ENCODE measurements at places on chromosomes 3 and 15. TPM values are rescaled to one million over a fixed set of nuclear protein-coding genes. Genes with fewer than 3 reads are reported as not detected.

Gene TMC3
- total RNA-seq: 0.13 TPM

Gene PLD1
- total RNA-seq: 0.21 TPM

Gene KBTBD13
- not detected for total RNA-seq

Gene IQCF5
- total RNA-seq: not detected

Gene STAB1
- total RNA-seq: not detected

- H3K36me3 ChIP-seq: no peaks in the 10 kb centered on the region
- H3K27me3 ChIP-seq: no peaks in the 10 kb centered on the region
- H3K27ac ChIP-seq: no peak overlapping the region
These were observed 342.2 kb downstream of the GBE1 start for GRCh38 chr3:81419228-81419627.

- no peak overlapping the region for H3K27ac ChIP-seq
- no peaks in the 10 kb centered on the region for H3K36me3 ChIP-seq
- DNase-seq: no peak
- no peaks in the 10 kb centered on the region for H3K4me1 ChIP-seq
- no peaks in the 10 kb centered on the region for H3K27me3 ChIP-seq
These were observed 75.6 kb downstream of the MCTP2 start for GRCh38 chr15:94306700-94307650.

DNA sequence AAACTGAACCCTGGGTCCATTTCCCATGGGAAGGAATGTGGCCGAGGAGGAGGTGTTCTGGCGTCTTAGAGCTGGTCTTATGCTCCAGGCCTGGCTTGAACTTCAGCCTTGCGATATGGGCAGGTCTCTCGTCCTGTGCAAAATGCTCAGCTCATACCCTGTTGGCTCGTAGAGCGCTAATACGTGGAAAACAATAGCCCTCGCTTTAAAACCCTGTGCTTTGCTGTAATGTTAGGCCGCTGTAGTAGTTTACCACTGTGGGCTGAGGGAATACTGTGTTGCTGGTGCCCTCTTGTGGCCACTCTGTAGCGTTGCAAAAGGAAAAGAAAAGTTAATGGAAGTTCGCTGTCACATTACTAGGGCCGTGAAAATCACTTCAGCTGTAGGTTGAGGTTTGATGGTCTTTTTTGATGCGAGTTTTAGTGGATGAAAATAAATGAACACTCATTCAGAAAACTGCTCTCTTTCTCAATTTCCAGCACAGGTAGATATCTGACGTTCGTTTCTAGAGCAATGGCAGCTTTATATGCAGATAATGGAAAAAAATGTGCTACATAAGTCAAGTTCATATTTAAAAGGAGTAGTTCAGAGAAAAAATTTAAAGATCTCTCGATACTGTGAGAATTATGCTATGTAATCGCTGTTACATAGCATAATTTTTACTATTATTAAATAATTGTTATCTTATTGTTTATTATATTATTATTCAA, 92.9 kb downstream of the MCTP2 start:
- no peak overlapping the region for H3K4me3 ChIP-seq
- H3K36me3 ChIP-seq: no peaks in the 10 kb centered on the region
- no peaks in the 10 kb centered on the region for H3K4me1 ChIP-seq
- no peaks in the 10 kb centered on the region for H3K27me3 ChIP-seq
- H3K27ac ChIP-seq: no peak overlapping the region
- peak; percentile 70 for DNase-seq

DNA sequence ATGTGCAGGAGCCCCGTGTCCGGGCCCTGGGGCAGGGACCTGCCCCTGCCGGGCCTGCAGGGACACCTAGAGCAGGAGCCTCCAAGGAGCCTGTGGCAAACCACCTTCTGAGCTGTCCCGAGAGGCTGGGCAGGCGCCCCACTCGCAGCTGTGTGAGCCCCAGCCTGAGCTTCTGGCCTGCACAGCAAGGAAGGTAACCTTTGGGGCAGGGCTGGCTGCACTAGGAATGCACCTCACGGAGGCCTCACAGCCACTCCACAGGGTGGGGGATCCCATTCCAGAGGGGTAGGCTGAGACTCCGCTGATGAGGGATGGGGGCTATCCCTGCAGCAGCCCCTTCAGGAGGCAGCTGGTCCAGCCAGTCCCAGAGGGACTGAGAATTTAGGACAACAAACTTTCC, 68.1 kb downstream of the DNAJB8 start:
- peak overlapping the region; percentile 75 for H3K27ac ChIP-seq
- H3K4me1 ChIP-seq: peaks cover 54% of the 10 kb centered on the region
- DNase-seq: peak; percentile 80

- no peak overlapping the region for H3K4me3 ChIP-seq
- no peak overlapping the region for H3K27ac ChIP-seq
- H3K27me3 ChIP-seq: no peaks in the 10 kb centered on the region
- H3K4me1 ChIP-seq: no peaks in the 10 kb centered on the region
These were observed 10.0 kb downstream of the CCDC13 start for GRCh38 chr3:42763021-42763420.

DNA sequence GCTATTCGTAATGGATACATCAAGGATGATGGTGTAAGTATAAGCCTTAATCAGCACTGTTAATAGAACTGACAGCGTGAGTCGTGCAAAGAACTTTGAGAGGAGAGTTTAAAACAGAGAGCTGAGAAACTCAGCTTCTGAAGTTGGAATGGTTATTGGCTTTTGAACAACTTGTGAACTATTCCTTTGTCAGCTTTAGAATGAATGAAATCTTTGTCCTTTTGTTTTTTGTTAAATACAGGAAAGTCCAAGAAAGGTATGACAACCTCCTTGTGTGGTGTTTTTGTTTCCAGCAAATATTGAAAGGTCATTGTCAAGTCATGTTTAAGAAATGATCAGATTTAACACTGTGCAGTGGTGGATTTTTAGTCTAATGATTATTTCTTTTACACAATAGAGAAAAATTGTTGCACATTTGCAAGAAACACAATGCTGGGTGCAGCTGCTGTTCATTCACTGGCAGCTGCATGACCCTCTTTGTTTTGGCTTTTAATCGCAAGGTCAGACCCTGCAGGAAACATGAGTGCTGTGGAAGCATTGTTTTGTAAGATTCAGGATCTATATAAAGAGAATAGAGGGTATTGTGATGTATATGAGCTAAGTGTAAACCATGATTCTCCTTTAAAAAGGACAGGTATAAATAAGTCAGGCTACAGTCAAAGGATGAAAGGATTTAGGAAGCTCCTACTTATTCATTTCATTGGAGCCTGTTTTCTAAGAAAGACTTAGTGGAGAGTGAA, 21.7 kb upstream of the ABHD10 start:
- peak overlapping the region; percentile 33 for H3K4me3 ChIP-seq
- no peaks in the 10 kb centered on the region for H3K36me3 ChIP-seq

GRCh38 chr3:76754247-76754646, 285.7 kb upstream of the ROBO2 start:
- no peak overlapping the region for H3K4me3 ChIP-seq
- no peak for DNase-seq
- no peaks in the 10 kb centered on the region for H3K27me3 ChIP-seq
- H3K27ac ChIP-seq: no peak overlapping the region
- no peaks in the 10 kb centered on the region for H3K4me1 ChIP-seq
- H3K36me3 ChIP-seq: no peaks in the 10 kb centered on the region

DNA sequence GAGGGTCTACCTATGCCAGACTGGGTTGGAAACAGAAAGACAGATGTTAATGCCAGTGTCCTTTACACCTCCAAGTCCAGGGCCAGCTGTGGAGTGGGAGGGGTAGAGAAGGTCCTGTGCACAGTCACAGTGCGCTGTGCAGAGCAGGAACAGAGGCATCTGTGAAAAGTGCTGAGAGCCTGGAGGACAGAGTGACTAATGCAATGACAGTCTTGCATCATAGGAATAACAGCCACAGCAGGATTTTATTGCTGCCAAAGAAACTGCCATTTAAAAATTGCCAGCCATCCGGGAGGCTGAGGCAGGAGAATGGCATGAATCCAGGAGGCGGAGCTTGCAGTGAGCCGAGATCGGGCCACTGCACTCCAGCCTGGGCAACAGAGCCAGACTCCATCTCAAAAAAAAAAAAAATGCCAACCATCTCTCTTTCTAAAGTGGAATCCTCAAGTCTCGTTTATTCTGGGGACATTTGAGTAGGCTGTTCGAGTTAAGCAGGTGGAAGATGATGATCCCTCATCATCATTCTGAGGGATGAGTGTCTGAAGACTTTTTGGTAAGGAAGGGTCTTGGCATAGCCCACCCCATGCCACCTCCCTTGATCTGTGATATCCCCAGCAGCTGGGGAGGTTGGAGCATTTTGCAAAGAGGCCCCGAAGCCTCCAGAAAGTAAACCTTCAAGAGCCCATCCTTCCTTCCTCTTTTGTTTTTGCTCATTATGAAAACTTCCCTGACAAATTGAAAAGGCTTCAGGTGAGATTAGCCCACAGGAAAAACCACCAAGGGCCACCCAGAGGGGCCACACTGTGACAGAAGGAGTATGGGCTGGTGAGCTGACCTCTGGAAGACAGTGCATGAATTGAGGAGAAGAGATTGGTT, 7.7 kb downstream of the CCR2 start:
- H3K4me3 ChIP-seq: no peak overlapping the region
- no peaks in the 10 kb centered on the region for H3K27me3 ChIP-seq
- peaks cover 17% of the 10 kb centered on the region for H3K4me1 ChIP-seq
- H3K36me3 ChIP-seq: no peaks in the 10 kb centered on the region

DNA sequence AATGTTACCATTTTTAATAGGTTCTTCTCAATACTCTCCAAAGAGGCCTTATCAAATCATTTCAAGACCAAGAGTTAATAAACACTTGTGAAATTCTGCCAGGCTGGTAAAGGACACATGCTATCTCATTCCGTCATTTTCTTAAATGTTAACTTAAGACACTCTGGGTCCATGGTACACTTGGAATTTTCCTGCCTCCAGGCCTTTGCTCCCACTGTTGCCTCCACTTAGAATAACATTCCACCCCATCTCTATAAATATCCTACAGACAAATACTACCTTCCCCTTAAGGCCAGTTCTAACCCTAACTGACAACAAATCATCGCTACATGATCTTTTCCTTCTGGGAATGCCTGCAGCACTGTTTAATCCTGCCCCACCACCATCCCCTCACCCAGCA, 24.1 kb downstream of the MAGI1 start:
- no peaks in the 10 kb centered on the region for H3K27me3 ChIP-seq
- H3K4me3 ChIP-seq: no peak overlapping the region
- no peak for DNase-seq
- no peak overlapping the region for H3K27ac ChIP-seq
- H3K4me1 ChIP-seq: peaks cover 23% of the 10 kb centered on the region
- H3K36me3 ChIP-seq: no peaks in the 10 kb centered on the region

GRCh38 chr15:91072161-91072560, 27.9 kb upstream of the SV2B start:
- DNase-seq: no peak
- no peak overlapping the region for H3K4me3 ChIP-seq
- H3K27me3 ChIP-seq: no peaks in the 10 kb centered on the region
- H3K36me3 ChIP-seq: no peaks in the 10 kb centered on the region

DNA sequence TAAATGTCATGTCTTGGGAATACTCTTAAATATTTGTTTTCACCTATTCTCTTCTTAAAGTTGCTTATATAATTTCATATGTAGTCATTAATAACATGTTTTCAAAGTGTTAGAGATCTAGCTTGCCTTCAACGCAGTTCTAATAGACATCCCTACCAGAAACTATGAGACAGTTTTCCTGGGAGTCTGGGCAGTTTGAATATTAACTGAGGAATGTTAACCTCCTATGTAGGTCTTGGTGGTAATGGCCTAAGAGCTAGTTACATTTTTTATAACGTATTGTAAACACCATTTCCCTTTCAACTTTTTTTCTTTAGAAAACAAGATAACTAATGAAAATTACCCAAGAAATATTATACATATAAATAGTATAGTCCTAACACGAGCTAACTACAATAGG, 328.2 kb downstream of the TIGIT start:
- no peak overlapping the region for H3K4me3 ChIP-seq
- no peaks in the 10 kb centered on the region for H3K27me3 ChIP-seq
- DNase-seq: no peak
- no peaks in the 10 kb centered on the region for H3K36me3 ChIP-seq

DNA sequence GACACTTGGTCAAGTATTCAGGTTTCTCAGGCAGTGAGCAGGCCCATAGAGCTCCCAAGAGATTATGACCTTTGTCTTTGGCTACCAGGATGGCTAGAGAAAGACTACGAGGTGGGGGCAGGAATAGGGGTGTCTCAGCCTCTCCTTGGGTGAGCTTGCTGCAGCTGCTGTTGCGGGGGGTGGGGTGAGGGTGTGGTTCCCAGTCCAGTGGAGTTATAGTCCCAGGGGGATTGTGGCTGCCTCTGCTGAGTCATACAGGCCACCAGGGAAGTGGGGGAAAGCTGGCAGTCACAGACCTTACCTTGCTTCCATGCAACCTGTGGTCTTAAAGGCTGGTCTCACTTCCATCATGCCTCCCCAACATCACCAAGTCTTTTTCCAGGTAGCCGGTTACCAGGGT, 31.7 kb downstream of the ATP2C1 start:
- no peak for DNase-seq
- peaks cover 11% of the 10 kb centered on the region for H3K4me1 ChIP-seq

DNA sequence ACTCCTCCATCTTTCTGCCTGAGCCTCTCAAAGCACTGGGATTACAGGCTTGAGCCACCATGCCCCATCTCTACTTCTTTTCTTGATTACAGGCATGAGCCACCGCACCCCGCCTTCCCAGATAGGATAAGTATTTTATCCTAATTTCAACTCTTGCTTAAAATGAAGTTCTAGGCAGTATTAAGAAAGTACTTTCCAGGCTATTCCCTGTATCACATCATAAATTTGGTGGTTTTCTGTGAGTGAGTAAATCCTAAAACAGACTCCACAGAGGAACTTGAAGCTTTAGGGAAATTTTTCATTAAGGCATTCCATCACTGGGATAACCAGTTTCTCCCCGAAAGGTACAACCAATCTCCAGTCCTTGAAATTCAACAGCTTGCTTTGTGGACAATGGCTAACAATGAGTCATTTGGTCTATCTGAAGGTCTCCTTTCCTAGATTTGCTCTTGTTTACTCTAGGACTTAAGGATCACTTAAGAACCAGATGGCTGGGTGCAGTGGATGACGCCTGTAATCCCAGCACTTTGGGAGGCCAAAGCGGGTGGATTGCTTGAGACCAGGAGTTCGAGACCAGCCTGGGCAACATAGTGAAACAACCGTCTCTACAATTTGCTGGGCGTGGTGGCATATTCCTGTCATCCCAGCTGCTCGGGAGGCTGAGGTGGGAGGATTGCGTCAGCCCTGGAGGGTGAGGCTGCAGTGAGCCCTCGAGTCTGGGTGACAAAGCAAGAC, 49.7 kb upstream of the SKIL start:
- no peaks in the 10 kb centered on the region for H3K4me1 ChIP-seq
- H3K27me3 ChIP-seq: no peaks in the 10 kb centered on the region
- no peak overlapping the region for H3K27ac ChIP-seq
- DNase-seq: no peak
- H3K36me3 ChIP-seq: no peaks in the 10 kb centered on the region
- H3K4me3 ChIP-seq: no peak overlapping the region

DNA sequence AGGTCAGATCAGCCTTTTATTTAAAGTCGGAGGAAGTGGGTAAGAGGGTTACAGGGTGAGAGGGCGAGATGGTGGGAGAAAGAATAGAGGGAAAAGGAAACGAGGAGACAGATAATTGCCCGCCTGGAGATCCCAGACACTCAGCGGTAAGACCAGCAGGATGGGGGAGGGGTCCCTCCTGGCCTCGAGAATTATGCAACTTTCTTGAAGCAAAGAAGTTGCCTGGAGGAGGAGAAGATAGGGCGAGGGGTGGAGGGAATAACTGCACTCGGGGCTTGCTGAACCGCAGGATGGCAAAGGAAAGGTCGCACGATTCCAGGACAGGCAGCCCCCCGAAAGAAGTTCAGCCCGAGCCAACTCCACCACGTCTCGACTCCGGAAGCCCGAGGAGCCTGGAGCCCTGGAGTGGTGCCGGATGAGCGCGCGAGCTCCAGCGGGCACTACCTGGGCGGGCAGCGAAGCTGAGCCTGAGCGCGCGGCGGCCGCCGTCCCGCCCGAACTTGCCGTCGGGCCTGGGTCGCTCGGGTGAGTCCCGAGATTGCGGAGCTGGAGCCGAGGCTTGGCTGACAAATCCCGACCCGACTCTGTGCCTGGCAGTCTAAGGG, 402 bp downstream of the WWTR1 start:
- DNase-seq: peak; percentile 51
- no peaks in the 10 kb centered on the region for H3K36me3 ChIP-seq
- H3K4me3 ChIP-seq: peak overlapping the region; percentile 63
- peaks cover 31% of the 10 kb centered on the region for H3K27me3 ChIP-seq
